ENCODE measurements at places on chromosomes 11 and 22.

DNA sequence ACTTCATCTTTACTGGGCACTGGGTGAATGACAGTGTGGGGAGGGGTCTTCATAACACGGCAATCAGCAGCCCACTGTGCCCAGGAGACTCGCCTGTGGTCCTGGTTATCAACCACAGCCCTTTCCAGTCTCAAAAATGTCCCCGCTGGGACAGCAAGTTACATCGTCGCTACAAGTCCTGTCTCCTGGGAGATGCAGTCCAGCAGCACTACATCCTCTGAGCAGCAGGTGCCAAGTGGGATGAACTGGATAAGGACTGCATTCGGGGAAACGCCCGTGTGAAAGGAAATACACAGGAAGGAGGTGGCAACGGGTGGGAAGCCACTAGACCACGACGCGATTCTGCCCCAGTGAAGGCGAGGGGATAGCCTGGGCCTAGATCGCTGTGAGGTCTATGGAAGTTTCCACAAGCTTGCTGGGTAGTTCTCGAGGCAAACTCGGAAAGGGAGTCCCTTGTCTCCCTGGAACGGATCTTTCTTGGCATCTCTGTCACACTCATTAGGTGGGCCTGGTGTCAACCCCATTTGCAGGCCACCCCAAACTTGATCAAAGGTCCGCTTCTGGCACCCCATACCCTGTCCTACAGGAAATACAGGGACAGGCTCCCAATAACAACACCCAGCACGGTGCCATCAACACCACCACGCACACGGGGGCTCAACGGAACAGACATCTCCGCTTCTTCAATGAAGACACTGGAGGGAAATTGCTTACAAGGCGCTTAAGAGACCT, 4.4 kb downstream of the ASCL2 start:
- peak; percentile 77 for DNase-seq

DNA sequence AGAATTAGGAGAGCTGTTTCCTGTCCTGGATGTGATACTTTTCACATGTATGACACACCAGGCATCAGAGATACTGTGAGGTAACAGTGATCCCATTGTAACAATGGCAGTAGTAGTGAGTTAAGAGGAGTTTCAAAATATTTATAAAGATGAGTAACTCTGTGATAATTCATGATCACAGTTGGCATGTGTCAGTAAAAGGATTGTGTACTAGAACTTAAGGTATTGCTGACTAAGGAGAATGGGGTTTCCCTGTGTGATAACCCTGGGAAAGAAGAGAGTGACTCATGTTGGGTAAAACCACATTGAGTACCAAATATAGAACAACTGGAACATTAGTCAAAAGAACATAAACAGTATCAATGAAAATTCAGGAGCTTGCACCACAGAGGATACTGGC, 22.9 kb upstream of the SLC5A1 start:
- no peak for DNase-seq

GRCh38 chr11:87440076-87440770, 402.5 kb downstream of the TMEM135 start:
- no peak for DNase-seq

DNA sequence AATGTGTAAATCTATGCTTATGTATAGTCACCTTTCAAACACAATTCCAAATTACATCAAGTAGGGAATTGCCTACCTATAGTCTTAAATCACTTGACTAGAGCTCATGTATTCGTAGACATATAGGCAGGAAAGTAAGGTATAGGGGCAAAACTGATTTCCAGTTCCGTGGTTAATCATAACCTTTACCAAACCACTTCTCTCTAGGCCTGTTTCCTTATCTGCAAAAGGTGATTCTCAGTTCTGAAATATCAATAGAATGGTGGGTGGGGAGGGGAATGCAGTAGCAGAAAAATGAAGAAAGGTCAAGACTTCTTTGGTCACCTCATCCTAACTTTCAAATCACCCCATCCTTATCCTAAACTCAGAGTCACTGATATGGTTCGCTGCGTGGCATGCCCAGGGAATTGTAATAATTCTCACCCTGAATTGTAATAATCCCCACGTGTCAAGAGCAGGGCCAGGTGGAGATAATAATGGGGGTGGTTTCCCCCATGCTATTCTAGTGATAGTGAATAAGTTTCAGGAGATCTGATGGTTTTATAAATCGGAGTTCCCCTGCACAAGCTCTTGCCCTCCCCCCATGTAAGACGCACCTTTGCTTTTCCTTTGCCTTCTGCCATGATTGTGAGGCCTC, 1.9 kb upstream of the ANO5 start:
- no peak for DNase-seq

GRCh38 chr11:34344768-34345539, 12.9 kb downstream of the ABTB2 start:
- DNase-seq: peak; percentile 84

- DNase-seq: no peak
These were observed 9.4 kb downstream of the SYTL2 start for GRCh38 chr11:85801527-85801926.

DNA sequence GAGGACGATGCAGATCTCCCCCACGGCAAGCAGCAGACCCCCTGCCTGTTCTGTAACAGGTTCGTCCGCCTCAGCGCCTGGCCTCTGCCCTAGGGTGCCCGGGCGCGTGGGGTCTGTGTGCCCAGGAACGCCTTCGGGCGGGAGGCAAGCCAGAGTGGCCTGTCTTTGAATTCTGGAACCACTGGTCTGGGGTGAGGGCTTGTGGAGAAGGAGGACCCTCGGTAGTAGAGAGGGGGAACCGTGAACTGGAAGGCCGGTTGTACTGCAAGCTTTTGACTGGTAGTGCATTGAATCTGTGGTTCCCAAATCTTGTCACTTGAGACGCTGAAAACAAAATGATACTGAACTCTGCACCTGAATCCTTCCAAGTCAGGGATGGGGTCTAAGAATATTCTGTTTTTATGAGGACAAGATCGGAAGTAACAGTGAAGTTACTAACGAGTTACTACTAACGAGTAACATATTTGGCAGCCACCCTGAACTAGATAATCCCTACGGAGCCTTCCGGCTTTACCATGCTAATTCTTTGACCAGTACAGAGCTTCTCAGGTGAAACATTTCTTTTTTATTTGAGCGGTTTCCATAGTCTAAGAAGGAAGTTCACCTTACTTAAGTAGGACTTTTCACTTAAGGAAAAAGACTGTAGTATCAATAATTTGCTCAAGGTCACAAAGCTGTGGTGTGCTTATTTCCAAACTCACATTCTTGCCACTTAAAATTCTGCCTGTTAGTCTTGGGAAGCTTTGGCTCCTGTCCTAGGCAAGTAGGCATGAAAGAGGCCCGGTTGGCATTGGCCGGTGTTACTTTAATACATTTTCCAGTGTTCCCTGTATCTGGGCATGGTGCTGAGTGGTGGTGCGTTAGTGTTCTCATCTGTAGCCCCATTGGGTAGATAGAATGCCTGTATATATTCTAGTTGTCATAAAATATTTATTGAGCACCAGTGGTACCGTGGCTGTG, 860 bp downstream of the PRMT3 start:
- DNase-seq: no peak

- DNase-seq: no peak
These were observed 1995.6 kb upstream of the RAG2 start for GRCh38 chr11:38593649-38594048.

GRCh38 chr11:86719781-86720463, 47.5 kb upstream of the ME3 start:
- DNase-seq: no peak

DNA sequence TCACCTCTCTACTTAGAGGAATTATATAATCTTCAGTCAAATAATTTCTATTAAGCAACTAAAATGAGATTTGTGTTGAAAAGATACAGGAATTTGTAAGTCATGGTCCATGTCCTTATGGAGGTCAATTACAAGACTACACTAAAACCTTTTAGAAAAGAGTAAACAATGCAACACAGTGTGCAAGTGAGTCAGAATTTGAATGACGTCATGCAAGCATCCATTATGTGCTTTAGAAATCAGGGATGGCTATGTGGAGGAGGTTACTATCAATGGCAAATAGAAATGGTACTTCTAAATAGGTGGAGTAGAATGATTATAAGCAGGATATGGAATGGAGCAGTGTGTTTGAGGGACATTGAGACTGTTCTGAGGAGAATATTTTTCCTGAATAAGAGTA, 16.6 kb downstream of the OR10D3 start:
- no peak for DNase-seq

GRCh38 chr11:85132851-85133585, 494.1 kb downstream of the DLG2 start:
- DNase-seq: no peak

All from vagina (tissue), 2 donors.